ENCODE measurements at places on chromosomes 2 and 18.

DNA sequence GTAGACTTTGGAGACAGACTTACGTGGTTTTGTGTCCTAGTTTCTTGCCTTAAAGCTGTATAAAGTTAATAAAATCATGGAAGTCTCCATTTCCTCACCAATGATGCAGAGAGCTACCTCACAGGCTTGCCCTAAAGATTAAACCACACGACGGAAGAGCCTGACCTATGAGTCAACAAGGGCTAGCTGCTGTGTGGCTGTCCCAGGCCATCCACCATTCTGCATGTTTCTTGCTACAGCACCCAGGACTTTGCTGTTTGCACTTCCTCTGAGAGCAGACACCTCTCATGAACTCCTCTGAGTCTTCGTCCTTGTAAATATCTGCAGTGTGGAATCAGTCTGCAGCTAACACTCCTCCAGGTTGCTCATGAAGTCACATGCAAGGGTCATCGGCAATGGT, 160.0 kb upstream of the TRIB2 start:
- DNase-seq: peak; percentile 17

DNA sequence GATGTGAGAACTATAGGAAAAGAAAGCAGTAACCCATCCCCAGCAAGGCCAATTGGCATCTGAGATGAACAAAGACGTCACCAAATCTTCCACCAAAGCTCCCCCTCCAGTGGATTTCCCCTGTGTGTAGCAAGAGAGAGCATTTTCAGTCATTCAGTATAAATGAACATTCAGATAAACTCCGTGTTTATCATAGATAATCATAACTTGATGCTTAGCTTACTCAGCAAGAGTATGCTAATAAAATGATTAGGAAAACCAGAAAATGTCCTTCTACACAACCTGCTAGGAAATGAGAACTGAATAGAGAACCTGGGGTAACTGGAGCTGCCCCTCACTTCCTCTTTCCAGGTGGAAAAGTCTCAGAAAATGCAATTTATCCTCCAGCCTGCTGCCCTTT, 198.0 kb upstream of the CCDC150 start:
- DNase-seq: no peak

GRCh38 chr2:205058409-205058808, 513.1 kb downstream of the PARD3B start:
- DNase-seq: no peak

DNA sequence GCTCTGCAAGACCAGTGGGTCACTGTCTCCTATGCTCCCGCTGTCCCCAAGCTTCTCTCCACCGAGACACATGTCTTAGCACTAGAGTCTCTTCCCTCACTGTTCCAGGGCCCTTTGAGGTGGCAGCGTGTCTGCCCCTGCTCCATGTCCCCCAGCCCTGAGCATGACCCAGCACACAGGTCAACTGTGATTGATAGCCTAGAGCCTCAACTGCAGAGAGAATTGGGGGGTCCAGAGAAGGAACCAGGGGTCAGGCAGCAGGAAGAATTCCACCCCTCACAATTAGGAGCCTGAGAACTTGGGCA, 54.6 kb upstream of the ODC1 start:
- DNase-seq: no peak

DNA sequence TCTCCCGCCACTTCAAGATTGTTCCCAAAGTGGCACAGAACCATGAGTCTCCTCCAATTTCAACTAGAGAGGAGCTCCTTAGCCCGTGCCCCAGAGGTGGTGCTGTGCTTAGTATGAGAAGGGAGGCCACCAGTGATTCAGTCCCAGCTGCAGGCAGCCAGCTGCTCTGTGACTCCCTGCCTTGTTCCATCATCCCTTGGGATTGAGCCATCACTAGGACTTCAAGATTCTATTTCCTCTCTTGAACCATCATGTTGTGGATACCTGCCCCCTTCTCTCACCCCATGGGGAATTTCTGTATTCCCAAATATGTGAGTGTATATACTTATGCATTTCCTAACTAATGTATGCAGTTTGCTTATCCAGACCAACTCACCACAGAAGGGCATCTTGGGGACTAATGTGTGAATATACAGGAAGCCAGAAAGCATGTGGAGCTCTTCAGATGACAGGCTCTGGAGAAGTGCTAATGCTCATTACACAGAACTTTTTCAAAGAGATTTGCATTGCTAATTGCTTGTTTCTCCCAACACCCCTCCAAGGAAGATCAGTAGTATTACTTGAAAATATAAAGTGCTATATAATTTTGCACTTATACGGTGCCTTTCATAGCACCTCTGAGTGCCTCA, 111.0 kb upstream of the MAP3K20 start:
- DNase-seq: no peak

DNA sequence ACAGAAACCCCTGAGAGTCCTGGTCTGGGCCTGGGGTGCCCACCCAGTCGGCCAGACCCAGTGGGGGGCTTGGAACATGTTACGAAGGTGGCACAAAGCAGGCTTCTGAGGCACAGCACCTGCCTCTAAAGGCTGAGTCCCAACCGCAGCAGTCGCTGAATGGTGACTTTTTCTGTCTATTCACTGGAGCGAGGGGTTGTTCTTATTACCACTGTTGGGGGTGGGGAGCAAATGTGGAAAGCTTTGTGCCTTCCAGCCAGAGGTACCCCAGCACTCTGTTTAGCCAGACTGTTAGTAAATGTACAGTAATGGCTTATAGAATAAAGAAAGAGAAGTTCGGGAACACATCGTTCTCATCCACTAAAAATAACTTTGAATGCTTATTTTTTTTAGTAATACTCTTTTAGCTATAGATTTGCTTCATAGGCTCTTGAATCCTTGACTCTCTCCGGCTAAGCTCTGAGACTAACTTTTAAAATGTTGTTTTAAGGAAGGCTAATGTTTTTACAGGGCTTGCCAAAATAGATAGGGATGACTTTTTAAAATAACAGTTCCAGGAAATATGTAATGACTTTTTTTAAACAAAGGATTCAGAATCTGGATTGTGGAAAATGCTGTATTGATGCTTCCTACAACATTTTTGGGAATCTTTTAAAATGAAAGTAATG, 23.4 kb upstream of the PTPN2 start:
- no peak for DNase-seq

DNA sequence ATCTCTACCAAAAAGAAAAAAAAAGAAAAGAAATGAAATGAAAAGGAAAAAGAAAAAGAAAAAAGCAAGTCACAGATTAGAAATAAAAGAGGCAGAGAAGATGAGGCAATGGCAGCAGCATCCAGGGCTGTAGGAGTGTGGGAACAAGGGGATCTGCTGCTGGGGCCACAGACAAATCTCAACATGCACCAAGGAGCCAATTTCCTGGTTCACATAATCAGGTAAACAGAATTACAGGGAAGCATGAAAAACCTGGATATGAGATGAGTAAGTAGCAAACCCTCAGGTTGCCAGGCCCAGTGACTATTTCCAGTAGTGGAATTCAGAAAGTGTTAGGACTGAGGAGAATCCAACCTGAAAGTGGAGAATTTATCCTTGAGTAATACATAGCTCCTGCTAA, 77.4 kb upstream of the ARHGAP28 start:
- no peak for DNase-seq

GRCh38 chr2:30803281-30803680, 4.0 kb downstream of the CAPN13 start:
- DNase-seq: no peak

DNA sequence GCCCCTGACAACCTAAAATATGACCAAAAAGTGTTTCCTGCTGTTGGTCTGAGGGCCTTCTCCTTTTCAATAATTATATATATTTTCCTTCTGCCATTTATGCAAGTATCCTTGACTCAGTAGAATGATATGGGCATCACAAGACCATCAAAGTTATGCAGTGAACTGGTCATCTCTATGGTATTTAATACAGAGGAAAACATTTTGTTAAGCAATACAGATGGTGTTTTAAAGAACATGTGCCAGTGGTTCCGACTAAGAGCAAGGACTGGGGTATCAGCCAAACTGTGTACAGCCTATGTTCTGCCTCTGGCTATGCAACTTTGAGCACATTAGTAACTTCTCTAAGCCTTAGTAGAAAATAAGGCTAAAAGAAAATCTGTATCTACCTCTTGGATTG, 179.0 kb downstream of the TRABD2A start:
- no peak for DNase-seq

DNA sequence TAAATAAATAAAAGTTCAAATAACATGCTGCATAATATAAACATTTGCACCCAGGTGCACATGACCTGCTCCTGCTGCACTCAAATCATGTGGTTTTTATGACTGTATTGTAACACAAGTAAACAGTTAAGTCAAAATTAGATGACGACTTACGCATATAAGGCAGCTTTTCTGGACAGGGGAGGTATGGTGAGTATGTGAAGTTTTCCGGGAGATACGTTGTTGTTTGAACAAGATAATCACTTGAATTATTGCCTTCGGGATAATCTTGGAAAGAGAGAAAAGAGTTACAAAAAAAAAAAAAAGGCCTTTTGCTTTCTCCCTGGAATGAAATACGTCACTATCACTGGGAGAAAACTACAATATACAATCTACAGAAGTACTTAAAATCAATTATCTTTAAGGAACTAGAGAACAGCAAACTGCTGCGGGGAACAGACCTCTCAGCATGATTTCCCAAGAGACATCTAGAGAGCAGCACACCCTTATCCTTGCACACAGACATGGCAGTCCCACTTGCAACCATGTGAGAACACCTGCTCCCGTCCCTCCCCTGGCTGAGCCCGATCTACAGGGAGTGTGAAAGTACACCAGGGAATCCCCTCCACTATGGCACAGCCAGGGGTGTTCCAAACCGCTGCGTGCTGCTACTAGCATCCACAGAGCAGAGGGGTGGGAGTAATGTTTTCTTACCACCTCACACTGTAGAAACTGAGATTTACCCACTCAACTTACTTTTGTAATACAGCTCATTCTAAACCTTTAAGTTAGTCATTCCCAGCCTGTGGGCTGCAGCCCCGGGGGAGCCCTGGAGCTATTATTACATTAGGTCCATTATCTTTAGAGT, 26.3 kb downstream of the B4GALT6 start:
- peak; percentile 60 for DNase-seq

GRCh38 chr2:66050392-66050791, 384.5 kb upstream of the MEIS1 start:
- no peak for DNase-seq

DNA sequence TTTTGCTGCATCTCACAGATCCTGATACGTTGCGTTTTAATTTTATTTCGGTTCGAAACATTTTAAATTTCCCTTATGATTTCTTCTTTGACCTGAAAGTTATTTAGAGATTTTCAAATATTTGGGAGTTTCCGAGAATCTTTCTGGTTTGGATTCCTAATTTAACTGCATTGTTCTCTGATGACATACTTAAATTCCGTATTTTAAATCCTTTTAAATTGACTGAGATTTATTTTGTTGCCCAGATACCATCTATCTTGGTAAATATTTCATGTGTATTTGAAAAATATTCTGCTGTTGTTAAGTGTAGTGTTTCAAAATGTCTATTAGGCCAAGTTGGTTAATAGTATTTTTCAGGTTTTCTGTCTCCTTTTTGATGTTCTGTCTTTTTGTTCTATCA, 37.7 kb downstream of the MROH2A start:
- no peak for DNase-seq

- DNase-seq: no peak
These were observed 224.2 kb downstream of the AGPS start for GRCh38 chr2:177616731-177617130.

DNA sequence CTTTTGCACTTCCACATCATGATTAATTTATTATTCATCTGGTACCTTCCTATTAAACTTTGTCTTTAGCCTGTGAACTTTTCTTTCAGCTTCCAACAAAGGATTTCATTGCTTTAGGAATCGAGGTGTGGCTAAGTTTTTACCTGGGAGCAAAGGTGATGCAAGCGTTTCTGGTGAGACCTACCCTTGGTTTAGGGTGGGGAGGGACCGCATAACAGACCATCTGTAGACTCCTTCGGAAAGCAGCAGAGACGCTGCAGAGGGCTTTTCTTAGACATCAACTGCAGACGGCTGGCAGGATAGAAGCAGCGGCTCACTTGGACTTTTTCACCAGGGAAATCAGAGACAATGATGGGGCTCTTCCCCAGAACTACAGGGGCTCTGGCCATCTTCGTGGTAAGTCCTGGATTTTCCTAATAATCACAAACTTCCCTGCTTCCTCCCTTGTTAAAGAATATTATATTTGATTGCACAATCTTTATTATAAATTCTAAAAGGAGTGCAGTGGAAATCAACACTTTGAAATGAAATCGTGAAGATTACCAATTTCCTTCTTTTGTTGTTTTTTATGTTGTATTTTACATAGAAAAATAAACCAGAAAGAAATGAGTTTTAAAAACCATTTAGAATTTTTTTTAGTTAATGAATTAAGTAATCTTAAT, at the start of gene DSG3:
TSS of gene DSG3 (plus strand) at position 212 of the 662 bp plus-strand sequence. CDS start at position 349, 137 bp downstream.
- DNase-seq: no peak

GRCh38 chr2:38218591-38218991, 142.6 kb upstream of the CYP1B1 start:
- DNase-seq: no peak

DNA sequence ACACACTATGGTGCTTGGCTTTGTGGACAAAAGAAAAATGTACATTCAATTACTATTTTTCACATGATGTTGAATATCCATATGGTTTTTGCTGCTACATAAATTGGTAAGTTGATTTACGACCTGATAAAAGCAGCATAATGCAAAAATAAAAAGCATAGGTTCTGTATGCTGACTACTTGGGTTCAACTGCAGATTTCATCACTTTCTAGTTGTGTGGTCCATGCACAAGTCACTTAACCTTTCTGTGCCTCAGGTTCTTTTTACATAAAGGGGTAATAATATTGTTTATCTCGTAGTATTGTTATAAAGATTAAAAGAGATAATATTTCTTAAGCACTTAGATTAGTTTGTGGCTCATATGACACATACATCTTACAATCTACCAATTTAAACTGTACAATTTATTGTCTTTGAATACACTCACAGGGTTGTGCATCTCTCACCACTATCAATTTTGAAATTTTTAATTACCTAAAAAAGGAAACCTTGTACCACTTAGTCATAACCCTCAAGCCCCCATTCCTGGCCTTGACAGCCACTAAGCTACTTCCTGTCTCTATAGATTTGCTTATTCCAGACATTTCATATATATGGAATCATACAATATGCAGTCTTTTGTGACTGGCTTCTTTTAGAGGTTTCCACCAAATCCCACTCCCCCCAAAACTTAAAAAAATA, 1443.9 kb downstream of the SUCLG1 start:
- DNase-seq: no peak

GRCh38 chr2:65576861-65577601, 144.6 kb upstream of the SPRED2 start:
- DNase-seq: no peak

DNA sequence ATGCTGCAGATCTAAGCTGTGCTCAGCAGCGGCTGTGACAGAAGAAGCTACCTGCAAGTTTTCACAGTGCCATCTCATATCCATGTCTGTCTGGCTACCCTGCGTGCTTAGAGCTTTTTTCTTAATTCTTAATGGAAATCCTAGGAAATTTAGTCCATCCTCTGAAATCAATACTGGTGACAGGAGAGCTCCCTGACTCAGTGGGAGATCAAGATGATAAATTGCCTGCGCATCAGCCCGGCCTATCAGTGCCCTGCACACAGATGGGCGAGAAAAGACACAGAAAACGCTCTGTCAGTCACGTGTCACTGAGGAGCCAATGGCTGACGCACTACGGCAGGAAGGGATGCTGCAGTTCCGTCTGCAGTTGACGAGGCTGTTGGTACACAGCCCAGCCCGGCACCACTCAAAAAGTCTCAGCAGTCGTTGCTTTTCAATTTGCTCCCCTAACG, 819.6 kb upstream of the FSHR start:
- DNase-seq: peak; percentile 69

- DNase-seq: no peak
These were observed 544.0 kb upstream of the FAM98A start for GRCh38 chr2:34143149-34143548.

GRCh38 chr18:8982416-8983183, 119.9 kb upstream of the NDUFV2 start:
- peak; percentile 22 for DNase-seq
